Naive thymus-derived CD8-positive, alpha-beta T cell (primary cell): ENCODE measurements at places on chromosomes 3 and 15.

DNA sequence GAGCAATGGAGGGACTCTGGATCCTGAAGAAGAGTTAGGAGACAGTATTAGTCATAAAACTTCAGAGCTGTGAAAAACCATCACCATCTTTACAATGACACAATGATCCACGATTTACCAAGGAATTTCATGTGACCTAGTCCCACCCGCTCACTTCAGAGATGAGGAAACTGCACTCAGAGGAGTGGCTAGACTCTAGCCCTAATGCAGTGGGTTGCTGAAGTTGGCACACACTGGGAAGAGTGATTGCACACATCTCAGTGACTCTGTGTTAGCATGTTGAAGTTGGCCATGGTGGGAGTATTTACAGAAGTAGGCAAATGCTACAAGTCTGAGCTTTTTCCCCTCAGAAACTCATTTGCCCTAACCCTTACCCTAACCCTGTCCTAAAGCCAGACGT lies 35.2 kb upstream of the SPATA12 start:
- no peak for DNase-seq

DNA sequence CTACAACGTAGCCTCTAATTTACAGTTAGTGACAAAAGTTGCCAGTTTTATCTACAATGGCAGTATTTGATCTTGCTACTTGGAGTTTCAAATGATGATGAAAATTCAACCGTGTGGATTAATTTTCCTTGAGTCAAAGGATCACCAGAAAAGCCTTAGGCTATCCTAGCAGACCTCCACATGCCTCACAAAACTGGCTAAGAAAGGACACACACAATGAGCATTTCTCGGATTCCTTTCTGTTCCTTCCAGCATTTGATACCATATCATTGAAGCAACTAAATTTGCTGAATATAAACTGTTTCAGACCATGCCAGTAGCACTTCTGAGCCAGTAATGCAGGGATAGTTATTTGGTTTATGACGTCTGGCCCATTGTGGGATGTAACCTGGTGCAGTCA lies 587.4 kb upstream of the MDFIC2 start:
- no peak for DNase-seq

DNA sequence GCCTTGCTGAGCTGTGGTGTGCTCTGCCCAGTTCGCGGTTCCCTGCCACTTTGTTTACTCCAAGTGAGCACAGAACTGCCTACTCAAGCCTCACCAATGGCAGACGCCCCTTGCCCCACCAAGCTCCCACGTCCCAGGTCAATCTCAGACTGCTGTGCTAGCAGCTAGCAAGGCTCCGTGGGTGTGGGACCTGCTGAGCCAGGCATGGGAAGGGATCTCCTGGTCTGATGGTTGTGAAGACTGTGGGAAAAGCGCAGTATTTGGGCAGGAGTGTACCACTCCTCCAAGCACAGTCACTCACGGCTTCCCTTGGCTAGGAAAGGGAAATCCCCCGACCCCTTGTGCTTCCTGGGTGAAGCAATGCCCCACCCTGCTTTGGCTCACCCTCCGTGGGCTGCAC lies 45.0 kb downstream of the SLC12A6 start:
- no peak for DNase-seq

DNA sequence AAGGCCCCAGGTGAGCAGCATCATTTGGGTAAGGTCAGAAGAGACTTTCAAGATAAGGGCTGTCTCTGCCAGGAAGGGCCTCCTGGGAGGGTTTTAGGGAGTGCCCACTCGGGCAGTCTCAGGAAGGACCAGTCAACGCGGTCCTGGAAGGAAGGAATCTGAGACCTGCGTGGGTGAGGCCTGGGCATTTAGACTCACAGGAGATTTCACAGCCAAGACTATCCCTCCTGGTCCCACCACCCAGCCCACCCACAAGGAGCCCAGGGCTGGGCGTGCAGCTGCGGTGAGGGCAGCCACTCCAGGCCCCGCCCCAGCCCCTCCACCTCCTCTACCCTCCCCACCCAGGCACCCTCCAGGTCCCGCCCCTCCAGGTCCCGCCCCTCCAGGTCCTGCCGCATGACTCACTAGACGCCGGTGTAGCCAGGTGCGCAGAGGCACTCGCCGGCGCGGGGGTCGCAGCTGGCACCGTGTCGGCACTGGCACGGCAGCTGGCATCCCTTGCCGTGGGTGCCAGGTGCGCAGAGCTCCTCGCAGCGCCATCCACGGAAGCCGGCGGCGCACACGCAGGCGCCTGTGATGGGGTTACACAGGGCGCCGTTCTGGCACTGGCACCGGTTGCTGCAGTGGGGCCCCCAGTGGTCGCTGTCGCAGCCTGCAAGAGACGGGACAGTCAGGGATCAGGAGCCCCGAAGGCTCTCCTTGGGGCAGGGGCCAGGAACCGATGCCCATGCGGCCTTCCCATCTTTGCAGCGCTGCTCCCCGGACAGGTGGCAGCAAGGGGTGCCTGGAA lies 112.7 kb downstream of the RAB11A start:
- DNase-seq = peak; percentile 88

DNA sequence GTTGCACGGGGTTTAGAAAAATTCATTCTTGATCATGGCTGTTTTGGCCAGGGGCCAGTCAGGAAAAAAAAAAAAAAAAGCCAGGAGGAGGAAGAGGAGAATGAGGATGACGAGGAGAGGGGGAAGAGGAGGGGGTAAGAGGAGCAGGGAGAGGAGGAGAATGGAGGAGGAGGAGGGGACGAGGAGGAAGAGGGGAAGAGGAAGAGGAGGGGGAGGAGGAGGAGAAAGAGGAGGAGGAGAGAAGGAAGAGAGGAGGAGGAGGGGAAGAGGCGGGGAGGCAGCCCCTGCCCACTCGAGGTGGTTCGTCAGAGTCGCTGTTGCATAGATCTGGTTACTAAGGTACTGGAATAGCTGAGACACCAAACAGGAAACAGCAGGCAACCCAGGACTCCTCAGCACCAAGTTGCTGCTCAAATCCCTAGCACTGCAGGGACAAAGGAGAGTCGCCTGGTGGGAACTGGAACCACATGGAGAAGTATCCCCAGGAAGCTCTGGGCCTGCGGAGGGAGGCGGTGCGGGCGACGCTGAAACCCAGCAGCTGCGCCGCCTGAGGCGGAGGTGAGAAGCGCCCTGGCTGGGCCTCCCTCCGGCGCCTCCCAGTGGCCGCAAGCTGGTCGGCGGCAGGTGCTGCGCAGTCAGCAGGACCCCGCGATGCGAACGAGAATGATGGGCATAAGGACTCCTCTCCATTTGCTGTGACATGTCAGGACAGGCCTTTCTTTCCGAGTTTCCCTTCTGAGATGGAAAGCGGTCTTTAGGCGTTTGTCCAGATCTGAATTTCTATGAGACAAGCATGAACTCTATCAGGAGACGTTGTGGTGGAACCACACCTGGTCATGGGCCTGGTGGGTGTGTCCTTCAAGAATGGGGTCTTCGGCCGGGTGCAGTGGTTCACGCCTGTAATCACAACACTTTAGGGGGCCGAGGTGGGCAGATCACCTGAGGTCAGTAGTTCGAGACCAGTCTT lies 17.5 kb downstream of the FAM240A start:
- DNase-seq = peak; percentile 70

DNA sequence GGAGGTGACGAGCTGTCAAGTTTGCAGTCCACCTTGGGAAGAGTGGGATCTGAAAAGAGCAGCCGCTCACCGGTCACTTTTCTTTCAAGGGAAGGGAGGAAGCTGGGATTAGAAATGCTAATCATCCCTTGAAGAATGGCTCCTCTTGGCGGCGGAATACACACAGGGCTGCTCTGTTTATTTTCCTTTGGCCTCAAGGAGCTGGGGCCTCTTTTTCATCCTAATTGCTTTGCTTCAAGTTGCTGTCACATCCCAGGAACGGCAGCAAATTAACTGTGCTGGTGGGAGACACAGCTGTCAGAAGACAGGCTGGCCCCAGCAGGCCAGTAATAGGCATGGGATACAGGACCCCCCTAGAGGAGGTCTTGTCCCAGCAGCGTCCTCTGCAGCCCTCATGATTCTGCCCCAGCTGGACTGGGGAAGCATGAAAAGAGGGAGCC lies 6.7 kb downstream of the KBTBD13 start:
- DNase-seq = no peak

DNA sequence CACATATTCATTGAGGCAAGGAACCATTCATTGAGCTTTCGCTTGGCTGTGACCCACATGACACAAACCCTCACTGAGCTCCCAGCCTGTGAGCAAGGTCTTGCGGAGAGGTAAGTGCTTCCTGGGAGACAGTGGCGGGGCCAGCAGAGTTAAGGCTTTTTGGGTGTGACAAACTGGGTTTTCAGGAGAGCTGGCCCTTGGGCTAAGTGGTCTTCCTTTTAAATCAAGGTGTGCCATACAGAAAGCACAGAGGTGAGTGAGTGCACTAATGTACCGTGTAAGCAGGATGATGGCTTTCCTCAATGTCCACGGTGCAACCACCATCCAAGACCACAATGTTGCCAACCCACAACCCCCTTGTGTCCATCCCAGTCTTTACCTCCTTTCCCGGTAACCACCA lies 28.6 kb downstream of the POMGNT2 start:
- DNase-seq = no peak

DNA sequence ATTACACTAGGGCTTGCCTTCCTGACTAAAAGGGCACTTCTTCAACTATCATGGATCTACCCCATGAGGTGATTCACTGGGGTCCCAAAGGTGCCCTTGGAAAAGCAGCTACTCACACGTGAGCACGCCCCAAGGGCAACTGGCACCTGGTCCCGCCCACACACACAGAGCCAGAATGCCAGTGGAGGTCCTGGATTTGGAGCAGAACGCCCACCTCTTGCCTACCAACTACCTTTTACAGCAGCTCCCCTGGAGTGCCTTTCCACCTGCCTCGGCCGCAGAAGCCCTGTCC lies 1.8 kb upstream of the CTDSPL start:
- DNase-seq = no peak

DNA sequence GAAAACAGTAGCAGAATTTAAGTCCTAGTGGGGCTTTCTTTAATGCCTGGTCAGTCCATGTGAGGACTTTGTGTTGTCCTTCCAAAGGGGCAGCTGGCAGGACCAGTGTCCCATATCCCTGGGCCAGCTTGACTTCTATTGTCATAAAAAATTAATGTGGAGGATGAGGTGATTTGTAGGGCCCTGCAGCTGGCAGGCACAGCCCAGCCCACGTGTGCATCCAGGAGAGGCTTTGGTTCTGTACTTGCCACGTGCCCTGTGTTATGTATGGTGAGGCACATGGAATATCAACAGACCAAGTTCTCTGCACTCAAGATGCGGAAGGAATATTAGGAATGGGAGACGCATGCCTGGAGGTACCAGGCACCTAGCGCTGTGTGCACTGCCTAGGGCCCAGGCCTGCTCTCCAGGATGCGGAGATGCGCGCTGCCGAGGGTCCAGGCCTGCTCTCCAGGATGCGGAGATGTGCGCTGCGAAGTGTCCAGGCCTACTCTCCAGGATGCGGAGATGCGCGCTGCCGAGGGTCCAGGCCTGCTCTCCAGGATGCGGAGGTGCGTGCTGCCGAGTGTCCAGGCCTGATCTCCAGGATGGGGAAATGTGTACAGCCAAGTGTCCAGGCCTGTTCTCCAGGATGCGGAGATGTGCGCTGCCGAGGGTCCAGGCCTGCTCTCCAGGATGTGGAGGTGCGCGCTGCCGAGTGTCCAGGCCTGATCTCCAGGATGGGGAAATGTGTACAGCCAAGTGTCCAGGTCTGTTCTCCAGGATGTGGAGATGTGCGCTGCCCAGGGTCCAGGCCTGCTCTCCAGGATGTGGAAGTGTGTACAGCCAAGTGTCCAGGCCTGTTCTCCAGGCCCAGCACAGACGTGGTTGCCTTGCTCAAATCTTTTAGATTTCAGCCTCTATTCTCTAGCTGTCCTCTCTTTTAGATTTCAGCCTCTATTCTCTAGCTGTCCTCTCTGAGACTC lies 183.3 kb upstream of the ROPN1 start:
- no peak for DNase-seq

DNA sequence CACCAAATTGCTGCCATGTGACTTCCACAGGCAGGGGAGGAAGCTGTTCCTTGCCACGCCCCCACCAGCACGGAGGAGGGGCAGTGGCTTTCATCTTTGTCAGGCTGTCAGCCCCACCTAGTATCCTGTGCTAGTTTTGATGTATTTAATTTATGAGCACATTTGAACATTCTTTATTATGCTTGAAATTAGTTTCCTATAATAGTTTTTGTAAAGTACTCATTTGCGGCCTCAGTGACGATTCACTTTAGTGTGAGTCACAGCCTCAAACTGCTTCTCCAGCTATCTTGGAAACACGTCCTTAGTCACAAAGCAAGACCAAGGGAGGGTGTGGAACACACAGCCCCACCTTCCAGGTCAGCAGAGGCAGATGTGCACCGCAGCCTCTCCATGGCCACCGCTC lies 239.9 kb upstream of the ATP10A start:
- DNase-seq = no peak

DNA sequence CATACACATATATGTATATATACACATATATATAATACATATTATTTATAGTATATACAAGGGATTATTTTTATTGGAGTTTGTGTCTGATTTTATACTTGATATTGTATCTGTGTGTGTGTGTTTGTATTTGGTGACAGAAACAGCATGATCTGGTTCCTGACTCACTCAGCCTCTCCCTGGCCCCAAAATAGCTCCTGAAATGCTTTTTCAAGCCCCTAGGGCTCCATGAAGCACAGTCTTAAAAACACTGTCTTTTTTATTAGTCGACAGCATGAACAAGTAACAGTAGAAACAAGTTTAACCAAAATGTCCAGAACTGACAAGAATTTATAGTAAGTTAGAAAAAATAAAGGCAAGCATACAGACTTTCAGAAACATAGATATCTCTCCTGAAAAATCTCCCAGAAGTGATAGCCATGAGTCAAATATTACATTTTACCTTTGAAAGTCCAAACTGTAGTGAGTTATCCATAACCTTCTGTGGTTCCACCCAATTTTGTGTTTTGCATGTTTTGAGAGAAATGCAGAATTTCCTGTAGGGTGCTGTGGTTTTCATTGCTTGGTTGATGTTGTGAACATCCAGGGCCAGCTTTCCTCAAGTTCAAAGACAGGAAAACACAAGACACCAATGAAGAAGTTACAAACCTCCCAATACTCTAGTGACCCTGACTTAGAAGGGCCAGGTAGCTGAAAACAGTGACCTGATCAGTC lies 98.5 kb upstream of the CCDC80 start:
- no peak for DNase-seq

- DNase-seq = no peak
Measured at GRCh38 chr3:186959029-186959624, 28.8 kb downstream of the ST6GAL1 start.

GRCh38 chr3:139443186-139443585 lies 33.1 kb downstream of the RBP2 start:
- DNase-seq = no peak

DNA sequence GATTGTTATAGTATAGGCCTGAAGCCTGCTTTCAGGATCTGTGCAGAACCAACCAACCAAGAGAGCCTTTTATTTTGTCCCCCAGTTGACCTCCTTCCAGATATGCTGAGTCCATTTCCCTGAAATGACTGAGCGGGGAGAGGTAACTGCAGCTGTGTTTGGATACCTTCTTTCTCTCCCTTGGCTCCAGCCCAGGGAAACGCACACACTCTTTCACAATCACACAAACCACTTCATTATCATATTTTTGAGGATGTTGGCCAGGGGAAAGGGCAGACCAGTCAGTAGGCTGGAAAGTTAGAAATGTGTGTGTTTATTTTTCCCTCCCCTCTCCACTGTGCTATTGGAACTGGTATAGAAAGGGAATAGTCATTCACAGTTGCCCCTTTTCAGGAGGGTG lies 417.7 kb upstream of the TBL1XR1 start:
- no peak for DNase-seq

- peak; percentile 61 for DNase-seq
Measured at GRCh38 chr3:125055913-125056745, at the start of gene HEG1. HEG1 (minus strand) TSS chr3:125055997; CDS start chr3:125055890, 107 bp downstream.

GRCh38 chr3:5299161-5299560 lies 111.7 kb downstream of the EDEM1 start:
- DNase-seq = no peak
